ENCODE measurements at places on chromosomes 6 and 20.

- DNase-seq = no peak
Measured at GRCh38 chr6:71460933-71461332, 172.3 kb downstream of the OGFRL1 start.

DNA sequence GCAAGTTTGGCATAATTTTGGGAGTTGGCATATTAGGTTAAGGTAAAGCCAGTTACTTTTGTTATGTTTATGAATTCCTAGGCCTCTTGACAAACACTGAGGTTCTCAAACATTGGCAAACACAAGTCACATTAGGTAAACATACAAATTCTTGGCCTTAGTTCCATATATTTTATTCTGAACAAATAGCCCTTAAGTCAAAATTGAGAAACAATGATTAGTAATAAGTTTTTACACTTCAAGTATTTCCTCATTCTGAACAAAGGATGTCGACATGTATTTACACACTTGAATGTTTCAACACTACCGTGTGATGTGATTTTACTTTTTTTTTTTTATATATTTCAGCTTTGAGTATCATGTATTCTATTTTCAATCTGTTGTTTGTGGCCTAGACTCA lies 3.8 kb upstream of the ECHDC1 start:
- DNase-seq = no peak

- DNase-seq = no peak
Measured at GRCh38 chr20:34549291-34549928, 9.1 kb upstream of the MAP1LC3A start.

DNA sequence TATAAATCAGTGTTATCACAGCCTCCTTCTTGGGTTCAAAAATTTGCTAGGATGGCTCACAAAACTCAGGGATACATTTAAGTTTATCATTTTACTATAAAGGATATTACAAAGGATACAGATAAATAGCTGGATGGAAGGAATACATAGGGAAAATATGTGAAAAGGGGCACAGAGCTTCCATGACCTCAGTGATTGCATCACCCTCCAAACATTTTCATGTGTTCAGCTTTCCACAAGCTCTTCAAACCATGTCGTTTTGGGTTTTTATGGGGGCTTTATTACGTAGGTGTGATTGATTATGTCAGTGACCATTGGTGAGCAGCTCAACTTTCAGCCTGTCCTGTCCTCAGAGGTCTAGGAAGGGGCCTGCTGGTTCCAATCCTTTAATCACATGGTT lies 68.0 kb downstream of the CYB5R4 start:
- no peak for DNase-seq

DNA sequence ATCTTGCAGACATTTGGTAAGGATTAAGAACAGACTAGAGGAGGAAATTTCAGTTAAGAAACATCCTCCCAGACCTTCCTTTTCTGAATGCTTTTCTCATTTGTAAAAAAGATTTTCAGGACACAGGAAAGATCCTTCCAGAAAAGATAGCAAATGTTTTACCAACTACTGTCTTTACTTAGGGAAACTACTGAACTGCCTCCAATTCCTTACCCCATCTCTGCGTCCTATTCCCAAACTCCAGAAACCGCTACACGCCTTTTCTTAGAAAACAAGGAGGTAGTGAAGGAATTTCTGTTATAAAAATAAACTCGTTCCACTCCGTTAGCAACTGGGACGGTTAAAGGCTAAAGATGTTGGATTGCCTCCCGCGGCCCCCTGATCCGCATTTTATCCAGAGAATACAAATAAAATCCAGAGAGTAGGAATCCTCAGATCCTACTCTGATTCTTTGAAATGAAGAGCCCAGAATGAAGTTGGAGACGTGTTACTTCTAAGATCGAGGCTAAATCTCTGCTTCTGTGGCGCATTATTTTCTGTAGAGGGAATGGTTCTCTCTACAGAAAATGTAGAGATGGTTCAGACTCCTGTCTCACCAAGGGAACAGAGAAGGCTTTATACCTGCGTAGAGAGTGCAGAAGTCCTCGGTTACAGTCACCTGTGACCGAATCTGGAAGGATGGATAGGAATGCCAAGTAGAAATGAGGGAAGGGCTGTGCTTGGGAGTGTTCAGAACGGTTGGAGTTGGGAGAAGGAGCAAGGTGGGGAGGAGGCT lies 133.0 kb downstream of the GPX5 start:
- DNase-seq = no peak

DNA sequence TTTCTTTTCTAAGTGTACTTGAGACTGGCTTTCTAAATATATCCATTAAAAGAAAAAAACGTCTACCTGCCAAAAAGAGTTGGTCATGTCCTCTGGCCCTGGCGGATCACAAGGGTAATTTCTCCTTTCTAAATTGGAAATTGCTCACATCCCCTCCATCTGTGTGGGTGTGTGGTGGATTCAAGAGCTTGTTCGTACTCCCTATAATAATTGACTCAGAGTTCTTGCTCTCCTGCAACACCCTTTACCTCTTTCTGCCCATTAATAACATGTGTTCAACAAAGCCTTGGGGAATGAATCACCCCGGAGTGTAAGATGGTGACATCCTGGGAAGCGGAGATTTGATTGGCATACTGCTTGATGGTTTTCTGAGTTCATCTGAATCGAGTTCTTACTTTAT lies 263.8 kb downstream of the ALDH8A1 start:
- DNase-seq = no peak

DNA sequence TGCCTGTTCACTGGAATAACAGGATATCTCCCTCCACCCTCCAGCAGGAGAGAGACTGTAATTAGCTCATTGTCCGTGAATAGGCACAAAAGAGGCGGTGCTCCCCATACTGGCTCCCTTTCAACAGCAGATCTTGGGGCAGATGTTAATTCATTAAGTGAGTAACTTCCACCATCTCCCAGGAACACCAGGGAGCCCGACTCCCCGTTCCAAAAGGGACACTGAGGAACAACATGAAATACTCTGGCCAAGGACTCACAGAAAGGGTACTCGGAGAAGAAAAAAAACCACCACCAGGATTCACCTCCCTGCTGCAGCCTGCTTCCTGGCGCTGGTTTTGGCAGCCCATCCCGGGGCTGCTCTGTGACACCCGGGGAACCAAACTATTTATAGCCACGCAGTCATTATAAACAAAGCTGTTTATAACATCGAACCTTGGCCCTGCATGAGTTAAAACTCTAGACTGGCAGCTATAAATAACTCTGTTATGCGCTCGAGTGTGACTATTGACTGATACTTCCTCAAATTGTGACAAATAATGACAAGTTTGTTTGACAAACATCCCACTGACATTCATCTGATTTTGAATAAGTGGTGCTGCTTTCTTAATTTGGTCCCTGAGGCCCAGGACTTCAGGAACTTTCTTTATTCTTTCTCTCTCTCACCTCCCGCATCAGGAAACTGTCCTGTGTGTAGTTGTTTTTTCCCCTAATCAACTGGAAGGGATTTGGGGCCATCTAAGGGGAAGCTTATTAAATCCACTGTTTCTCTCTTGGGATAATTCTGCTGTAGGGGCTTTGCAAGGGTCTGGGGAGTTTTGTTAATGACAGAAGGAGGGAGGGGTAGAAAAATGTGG lies 521.6 kb downstream of the CD83 start:
- peak; percentile 45 for DNase-seq

DNA sequence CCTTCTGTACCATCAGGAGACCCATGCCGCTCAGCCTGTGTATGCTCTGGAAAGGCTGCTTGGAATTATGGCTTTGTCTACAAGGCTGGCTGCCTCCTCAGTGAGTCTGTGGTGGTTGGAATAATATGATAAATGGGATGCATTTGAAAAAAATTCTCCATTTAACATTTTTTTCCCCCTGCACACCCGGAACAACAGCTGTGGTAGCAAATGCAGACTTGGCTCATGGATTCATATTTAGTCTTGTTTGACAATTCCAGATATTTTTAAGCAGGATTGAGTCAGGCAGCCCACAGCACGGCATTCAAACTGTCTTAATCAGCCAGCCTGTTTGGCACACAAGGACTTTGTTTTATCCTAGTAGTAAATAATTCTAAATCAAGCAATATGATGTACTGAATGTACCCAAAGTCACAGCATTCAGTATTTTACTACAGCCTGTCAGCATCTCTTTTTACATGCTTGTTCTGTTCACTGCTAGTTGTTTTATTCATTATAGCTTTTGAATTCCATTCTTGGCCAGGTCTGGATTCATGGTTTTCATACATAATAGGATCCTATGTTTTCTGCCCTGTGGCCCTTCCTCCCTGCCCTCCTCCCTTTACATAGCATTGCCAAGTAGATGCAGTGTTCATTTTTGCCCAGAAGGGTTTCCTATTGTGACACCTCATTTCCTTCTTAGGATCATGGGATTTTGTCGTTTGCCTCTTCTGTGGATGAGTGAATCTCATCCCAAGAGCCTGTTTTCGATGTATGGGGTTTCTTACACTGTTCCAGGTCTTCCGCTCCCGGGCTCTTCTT lies 68.1 kb downstream of the LRRC1 start:
- DNase-seq = no peak

DNA sequence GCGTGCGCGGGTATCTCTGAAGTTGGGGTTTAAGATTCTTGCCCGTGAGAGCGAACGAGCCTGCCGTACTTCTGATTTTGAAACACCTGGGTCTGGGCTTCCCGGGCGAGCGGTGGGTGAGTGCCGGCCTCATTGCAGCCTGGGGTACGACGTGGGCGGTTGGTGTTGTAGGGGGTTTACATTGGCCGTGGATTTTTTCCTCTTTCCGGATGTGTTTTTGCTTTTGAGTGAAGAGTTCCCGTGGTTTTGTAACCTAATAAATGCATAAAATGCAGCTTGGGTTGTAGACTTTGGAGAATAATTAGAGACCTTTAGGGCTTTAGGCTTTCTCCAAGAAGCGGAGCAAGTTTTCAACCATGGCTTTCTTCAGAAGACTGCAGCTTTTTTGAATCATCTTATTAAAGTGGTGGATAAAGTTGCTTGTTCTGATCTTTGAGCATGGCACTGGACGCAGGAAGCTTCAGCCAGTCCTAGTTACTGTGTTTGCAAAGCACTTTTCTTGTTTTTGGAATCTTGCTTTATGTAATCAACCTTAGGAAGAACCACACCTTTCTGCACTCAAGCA lies 314 bp downstream of the FARS2 start:
- no peak for DNase-seq

DNA sequence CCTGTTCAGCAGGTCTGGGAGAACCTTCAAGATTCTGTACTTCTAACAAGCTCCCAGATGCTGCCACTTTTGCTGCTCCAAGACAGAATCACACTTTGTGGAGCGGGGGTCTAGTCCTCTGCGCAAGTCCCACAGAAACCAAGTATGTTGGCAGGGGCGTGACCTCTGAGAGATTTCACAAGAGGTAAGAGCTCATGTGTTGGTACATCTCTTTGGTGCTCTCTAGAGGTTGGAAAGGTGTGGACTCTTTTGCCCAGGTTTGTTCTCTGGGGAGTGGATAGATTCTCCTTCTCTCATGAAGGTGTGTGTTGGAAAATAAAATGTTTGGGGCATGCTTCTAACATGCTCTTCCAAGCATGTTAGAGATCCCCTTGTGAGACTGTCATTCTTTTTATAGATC lies 340.9 kb upstream of the IRAK1BP1 start:
- no peak for DNase-seq

- DNase-seq = no peak
Measured at GRCh38 chr20:25544734-25545133, 40.6 kb downstream of the NINL start.

DNA sequence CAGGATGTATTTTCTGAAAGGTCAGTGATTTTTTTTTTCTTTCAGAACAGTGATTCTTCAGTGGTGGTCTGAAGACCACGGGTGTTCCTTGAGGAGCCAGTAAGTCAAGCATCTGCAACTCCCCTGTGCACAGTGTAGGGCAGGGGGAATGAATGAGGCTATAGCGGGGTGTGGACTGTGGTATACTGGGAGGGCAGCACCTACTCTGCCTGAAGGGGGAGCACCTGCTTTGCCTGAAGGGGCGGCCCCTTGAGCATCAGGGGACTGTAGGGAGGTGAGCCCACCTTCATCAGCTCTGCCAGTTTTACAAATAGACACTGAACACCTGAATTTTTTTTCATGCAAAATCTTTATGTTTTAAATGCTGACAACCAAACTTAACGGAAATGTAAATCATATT lies 77.5 kb upstream of the RIPOR2 start:
- DNase-seq = no peak

DNA sequence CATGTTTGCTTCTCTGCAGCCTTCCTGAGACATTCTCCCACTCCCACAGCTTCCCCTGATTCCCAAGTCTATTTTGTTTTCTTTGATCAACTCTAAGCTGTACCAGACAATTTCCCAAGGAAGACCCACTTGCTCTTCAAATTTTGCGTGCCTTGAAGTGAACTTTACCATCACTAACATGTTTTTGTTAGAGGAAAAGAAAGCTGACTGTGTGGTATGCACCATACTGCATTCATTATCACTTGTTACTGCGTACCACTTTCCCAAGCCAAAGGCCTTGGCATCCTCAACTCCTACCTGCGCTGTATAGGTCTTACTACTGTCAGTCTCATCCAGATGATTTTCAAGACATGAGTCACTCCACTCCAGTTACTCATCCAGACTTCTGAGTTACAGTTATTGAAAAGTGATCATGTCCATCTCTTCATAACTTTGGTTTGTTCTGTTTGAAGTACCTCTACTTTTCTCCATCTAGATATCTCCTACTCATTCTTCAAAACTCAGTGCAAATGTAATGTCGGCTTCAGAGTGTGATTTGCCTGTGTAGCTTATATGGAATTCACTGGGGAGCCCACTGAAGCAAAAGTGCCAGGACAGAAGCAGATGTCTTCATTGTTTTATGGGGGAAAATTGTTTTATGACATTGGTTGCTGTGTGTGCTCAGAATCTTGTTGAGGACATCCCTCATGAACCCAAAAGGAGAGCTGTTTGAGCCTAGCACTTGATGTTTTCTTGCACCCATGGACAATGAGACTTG lies 5.2 kb downstream of the RPS12 start:
- DNase-seq = no peak

DNA sequence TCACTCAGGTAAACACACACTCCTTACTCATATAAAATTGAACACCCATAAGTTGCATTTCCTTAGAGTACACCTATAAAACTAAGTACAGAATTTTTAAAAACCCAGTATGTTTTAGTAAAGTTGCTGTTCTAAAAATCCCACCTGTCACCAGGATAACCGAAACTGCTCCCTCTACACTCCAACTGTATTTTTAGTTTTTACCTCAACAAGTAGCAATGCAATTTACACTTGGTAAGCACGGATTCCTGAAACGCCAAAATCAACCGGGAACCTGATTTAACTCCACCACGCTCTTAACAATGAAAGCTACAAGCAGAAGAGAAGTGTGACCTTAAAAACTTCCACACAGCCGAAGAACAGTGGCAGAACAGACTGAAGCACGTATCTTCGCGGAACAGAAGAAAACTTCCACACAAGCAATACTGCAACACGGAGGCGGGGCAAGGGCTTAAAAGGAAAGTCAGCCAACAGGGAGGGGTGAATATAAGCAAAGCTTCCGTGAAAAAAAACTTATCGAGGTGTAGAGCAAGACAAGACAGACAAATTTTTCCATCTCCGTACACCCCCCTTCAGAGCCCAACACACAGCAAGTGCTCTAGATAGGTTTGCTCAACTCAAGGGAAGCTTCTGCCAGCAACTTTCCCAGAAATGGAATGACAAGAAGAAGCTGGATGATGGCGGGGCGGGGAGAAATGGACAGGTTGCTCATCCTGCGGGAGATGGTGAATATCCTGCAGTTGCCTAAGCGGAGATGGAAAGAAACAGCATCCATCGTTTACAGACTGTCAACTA lies 1.4 kb downstream of the STAU1 start:
- peak; percentile 45 for DNase-seq

Data from left cardiac atrium (tissue), 4 donors.